ENCODE measurements at places on chromosomes 12 and 14. TPM values are rescaled to one million over a fixed set of nuclear protein-coding genes. Genes with fewer than 3 reads are reported as not detected.
A peak's percentile ranks its signal among the peaks of the same experiment; 100 is the strongest.

GRCh38 chr14:33958605-33959226, 7.8 kb upstream of the EGLN3 start:
- H3K27me3 ChIP-seq = peaks cover 11% of the 10 kb centered on the region
- DNase-seq = no peak
- H3K4me1 ChIP-seq = peaks cover 2% of the 10 kb centered on the region
- no peaks in the 10 kb centered on the region for H3K36me3 ChIP-seq
- no peak overlapping the region for H3K27ac ChIP-seq
- H3K4me3 ChIP-seq = no peak overlapping the region

DNA sequence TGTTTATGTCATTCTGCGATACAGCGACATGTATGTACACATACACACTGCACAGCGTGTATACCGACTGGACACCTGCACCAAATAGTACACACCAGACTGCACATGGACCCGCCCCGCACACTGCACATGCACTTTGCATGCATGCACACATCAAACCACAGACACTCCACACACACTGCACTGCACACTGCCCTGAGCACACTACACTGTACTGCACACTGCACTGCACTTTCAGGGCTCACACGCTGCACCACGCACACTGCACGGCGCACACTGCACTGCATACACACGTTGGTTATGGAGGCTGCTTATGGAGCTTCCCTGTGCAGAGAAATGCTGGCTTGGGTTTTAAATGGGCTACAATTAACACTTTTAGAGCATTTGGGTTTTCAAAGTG, 1.6 kb downstream of the PAPLN start:
- H3K4me3 ChIP-seq = no peak overlapping the region
- H3K27me3 ChIP-seq = peaks cover 74% of the 10 kb centered on the region
- DNase-seq = no peak
- peaks cover 13% of the 10 kb centered on the region for H3K4me1 ChIP-seq
- H3K27ac ChIP-seq = no peak overlapping the region

DNA sequence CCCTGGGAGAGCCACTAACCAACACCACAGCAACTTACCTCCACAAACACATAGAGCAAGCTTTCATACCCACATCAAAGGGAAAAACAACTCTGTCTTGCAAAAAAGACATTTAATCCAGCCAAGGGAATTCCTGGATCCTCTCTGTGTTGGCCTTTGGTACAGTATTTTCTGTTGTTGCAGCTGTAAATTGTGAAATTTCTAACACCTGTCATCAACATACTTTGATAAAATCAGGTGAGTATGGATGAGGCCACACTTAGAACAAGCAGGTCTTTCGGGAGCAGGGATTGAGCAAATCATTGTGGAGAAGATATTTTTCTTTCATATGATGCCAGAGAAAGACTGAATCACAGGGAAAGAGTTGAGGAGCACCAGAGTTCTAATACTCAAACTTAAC, 89.3 kb downstream of the SPTSSA start:
- no peak overlapping the region for H3K4me3 ChIP-seq
- DNase-seq = no peak
- no peaks in the 10 kb centered on the region for H3K36me3 ChIP-seq
- peaks cover 10% of the 10 kb centered on the region for H3K27me3 ChIP-seq
- no peaks in the 10 kb centered on the region for H3K4me1 ChIP-seq

GRCh38 chr14:105299654-105300541, 903 bp downstream of the BRF1 start:
- peak; percentile 33 for DNase-seq
- peaks cover 8% of the 10 kb centered on the region for H3K36me3 ChIP-seq
- H3K4me1 ChIP-seq = peaks cover 23% of the 10 kb centered on the region

SPIC gene
- total RNA-seq = not detected
